ENCODE measurements at places on chromosomes 11 and 22.

- DNase-seq, result no peak
Measured at GRCh38 chr11:73789279-73789670, 1.6 kb downstream of the MRPL48 start.

DNA sequence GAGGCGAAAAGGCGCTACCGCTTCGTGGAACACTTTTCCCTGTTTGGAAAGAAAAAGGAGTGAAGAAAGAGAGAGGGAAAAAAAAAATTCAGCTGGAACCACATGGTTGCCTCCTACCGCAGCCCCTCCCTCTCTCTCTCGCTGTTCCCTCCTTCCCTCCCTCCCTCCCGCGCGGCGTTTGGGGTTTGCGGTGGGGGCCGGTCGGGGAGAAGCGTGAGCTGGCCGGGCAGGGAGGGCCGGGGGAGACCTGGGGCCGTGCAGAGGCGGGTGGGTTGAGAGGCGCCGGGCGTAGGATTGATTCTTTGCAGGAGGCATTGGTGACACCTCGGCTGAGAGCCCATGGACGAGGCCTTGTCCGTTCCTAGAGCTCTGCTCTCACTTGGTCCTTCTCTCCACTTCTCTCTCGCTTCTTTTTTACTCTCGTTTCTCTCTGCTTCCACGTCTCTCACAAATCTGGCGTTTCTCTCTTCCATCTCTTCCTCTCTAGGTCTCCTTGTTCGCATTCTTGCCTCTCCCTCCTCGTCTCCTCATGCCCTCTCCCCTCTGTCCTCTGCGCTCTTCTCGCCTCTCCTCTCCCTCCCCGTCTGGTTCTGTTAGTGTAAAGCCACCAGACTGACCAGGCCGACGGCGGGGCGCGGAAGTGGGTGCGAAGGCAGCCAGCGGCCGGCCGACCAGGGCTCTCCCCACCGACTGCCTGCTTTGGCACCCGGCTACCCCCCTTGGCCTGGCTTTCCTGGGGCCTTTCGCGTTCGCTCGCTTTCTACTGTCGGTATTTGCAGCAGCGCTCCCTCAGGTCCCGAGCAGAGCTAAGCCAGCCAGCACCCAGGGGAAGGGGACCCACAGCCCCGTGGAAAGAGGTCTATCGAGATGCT lies at the start of gene CLMP:
CLMP (minus strand) TSS at position 61 of the 872 bp plus-strand sequence. CDS start 308 bp downstream, outside the sequence.
- DNase-seq, result no peak

- no peak for DNase-seq
Measured at GRCh38 chr11:128678024-128678423, 15.8 kb upstream of the FLI1 start.

GRCh38 chr11:123060277-123061000 lies 1.5 kb downstream of the HSPA8 start:
- no peak for DNase-seq

DNA sequence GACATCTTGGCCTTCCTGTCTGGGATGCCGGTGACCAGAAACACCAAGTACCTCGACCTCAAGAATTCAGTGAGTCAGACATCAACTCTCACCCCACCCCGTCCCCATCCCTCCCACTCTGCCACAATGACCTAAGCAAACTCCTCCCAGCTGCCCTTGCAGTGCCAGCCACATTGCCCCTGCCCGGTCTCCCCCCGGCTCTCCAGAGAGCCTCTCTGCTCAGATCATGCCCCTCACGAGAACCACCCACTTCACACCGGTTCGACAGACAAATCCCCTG lies 23.6 kb upstream of the MYRF start:
- DNase-seq, result no peak

- no peak for DNase-seq
Measured at GRCh38 chr22:46251816-46252380, 1.8 kb upstream of the CDPF1 start.

DNA sequence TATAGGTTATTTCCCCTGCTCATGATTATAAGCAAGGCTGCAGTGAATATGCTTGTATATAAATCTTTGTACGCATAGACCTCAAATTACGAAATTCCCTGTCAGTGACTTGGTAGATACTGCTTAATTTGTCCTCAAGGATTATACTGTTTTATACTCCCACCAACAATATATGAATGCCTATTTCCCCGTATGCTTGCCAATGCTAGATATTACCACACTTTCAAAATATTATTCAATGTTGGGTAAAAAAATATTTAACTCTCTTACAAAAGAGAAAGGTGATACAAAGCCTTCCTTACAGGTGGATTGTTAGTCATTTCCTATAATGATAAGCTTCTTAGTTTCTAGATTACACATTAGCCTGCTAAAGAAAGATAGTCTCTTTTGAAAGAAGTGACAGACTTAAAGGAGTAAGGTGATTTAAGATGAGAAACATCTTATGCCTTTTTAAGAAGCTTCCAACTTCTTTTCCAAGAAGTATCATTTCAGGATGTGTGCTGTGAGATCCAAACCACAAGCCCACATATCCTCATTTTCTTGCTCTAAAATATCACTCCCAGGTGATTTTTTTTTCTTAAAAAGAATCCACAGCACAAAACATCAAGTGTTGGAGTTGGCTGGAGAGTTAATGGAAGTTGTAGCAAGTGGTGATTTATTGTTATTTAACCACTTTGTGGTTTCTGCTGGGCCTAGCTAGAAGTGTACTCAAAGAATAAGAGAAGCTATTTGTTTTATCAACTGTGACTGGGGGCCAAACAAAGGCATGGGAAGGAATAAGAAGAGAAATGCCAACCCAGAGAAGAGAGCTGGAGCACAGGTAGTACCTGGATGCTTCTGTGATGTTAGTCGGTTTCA lies 59.2 kb downstream of the BARX2 start:
- no peak for DNase-seq

- no peak for DNase-seq
Measured at GRCh38 chr22:45688600-45689080, 17.0 kb downstream of the ATXN10 start.

DNA sequence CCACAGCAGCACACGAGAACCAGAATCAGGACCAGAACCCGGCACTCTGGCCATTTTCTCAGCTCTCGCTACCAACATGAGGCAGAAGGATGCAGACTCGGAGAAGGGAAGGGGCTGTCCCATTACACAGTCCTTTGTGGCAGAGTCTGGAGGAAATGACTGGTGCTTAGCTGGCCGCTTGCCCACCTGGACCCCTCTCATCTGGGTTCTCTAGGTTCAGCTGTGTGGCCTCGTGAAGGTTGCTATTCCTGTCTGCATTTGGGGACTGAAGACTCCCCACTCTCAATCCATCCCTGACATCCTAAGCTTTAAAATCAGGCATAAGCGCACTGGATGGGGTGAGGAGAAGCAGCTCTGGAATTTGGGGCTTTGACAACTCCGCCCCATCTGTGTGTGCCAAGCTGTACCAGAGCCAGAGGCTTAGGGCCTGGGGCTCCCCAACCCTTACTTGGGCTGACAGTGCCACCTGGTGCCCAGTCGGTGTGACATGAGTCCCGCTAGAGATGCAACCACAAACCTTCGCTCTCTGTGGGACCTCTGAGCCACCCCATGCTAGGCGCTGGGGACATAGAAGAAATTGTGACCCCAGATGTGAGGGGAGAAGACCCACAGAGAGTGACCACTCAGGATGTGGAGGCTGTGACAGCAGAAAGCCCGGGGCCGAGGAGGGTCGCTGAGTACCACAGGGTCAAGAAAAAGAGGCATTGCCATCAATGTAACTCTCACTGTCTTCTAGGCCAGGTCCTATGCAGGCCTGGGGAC lies 35.8 kb upstream of the FCHSD2 start:
- peak; percentile 64 for DNase-seq

Data from stimulated activated CD8-positive, alpha-beta memory T cell treated with anti-CD3 and anti-CD28 coated beads, Interleukin-7, amount 100 ng/mL, for 48 hours (primary cell).